ENCODE measurements at places on chromosomes 7 and 10.

DNA sequence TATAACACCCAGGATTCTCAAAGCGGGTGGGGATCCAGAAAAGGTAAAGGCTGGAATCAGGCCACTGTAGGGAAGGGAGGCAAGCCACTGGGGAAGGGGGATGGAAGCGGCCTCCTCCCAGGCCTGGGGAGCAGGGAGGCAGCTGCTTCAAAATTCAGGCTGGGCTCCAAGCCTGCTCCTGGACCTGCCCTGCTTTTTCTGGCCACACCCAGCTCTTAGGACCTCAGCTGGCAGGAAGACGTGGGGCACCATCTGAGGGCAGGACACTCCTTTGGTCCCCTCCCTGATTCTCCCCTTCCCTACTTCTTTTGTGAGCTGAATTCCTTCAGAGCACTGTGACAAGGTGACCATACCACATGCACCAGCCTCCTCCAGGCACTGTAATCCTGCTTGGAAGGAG is 4.6 kb upstream of the LBX1 start:
- DNase-seq: no peak

DNA sequence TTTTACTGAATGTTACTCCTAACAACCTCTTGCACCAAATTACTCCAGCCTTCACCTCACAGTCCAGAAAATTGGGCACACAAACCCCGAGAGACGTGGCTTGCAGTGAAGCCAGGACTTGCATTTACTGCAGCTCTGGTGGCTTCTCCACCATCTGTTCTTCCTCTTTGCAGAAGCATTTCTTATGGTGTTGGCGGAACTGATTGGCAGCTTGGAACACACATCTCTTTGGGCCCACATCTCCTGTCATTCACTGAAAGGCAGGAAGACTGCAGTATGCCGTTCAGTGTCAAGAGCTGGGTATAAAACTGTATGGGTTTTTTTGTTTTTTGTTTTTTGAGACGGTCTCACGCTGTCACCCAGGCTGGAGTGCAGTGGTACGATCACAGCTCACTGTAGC is 38.3 kb upstream of the PRKAR1B start:
- no peak for DNase-seq

DNA sequence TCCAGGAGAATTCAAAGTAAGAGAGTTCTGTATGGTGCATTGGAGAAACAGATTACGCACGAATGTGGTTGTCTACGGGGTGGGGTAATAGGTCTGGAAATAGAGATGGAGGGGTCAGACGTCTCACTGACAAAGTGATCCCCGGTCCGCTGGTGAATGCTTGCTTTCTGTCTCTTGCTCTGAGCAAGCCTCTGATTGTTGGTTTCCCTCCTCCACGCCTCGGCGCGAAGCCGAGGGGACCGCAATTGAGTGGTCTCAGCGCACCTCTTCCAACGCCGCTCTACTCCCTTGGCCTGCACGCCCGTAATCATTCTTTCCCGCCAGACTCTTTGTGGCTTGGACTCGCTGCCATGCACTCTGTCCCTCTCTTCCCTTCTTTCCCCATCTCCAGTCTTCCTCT is 46.5 kb upstream of the PFKP start:
- no peak for DNase-seq

DNA sequence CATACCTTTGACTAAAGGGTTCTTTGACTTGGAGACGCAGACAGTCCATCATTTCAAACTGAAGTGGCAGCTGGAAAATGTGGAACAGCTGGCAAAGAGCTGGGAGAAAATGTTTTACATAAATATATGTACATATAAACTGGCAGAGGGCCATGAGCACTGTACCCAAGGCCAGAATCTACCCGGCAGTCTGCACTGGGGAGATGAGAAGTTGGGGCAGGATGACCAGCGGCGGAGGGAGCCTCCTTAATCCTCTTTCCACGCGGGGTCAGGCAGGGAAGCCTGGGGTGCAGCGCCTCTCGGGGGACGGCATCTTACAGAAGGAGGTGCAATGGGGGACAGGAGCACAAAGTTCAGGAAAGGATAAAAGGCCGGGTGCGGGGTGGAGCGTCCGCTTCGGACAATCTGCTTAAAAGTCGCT is 1.3 kb downstream of the GLI3 start:
- DNase-seq: no peak

- no peak for DNase-seq
Observed at GRCh38 chr10:14220026-14220425, 110.7 kb downstream of the FRMD4A start.

- DNase-seq: no peak
Observed at GRCh38 chr7:75984130-75985008, 10.0 kb downstream of the TMEM120A start.

- no peak for DNase-seq
Observed at GRCh38 chr7:111265394-111265793, 174.5 kb downstream of the LRRN3 start.

DNA sequence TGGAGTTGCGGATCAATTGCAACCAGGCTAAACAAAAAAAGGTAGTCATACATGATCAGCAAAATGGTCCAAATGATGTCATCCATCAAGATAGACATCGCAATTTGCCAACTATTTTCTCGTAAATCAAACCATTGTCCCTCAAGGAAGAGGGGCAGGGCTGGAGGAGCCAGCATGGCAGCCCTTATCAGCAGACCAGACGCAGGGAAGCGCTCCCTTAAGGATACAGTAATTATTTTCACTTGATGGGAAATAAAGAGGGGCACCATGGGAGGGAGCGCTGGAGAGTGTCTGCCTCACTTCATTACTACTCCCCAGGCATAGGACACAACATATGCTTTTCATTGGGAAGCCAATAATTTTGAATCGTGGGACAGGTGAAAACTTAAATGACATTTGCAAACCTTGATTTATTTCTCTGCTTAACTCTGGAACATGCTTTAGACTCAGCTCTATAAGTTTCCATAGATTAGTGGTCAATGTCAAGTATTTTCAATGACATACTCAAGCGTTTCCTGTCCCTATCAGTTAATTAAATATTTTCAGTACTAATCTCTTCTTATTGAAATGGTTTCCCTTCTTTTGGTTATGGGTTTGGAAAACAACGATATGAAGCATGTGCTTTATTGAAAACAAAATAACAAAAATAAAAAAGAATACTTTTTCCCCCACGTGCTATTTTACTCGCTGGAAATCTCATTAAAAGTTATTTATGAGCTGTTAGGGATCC is 202.4 kb upstream of the HABP2 start:
- DNase-seq: no peak

DNA sequence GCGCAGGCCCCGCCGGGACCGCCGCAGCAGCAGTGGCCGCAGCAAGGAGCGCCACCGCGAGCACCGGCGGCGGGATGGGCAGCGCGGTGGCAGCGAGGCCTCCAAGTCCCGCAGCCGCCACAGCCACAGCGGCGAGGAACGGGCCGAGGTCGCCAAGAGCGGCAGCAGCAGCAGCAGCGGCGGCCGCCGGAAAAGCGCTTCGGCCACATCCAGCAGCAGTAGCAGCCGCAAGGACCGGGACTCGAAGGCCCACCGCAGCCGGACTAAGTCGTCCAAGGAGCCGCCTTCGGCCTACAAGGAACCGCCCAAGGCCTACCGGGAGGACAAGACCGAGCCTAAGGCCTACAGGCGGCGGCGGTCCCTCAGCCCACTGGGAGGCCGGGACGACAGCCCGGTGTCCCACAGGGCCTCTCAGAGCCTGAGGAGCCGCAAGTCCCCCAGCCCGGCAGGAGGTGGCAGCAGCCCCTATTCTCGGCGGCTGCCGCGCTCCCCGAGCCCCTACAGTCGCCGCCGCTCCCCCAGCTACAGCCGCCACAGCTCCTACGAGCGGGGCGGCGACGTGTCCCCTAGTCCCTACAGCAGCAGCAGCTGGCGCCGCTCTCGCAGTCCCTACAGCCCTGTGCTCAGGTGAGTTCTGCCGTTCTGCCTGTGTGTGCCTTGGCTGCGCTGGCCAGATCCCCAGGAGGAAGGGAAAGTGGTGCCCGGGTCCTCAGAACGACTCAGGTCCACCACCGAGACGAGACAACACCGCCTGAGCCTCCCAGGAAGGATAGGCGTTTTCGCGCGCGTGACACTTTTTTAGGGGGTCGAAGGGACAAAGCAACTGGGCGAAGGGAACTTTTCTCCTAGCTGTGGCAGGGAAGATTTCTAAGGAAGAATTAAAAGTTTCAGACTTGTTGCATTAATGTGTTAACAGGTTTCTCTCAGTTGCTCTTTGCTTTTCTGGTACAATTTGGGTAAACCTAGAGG is 1.5 kb downstream of the CDK13 start:
- no peak for DNase-seq

GRCh38 chr7:102222445-102222844 is 64.2 kb upstream of the SH2B2 start:
- DNase-seq: no peak

- no peak for DNase-seq
Observed at GRCh38 chr7:66642186-66642585, 13.5 kb downstream of the KCTD7 start.

DNA sequence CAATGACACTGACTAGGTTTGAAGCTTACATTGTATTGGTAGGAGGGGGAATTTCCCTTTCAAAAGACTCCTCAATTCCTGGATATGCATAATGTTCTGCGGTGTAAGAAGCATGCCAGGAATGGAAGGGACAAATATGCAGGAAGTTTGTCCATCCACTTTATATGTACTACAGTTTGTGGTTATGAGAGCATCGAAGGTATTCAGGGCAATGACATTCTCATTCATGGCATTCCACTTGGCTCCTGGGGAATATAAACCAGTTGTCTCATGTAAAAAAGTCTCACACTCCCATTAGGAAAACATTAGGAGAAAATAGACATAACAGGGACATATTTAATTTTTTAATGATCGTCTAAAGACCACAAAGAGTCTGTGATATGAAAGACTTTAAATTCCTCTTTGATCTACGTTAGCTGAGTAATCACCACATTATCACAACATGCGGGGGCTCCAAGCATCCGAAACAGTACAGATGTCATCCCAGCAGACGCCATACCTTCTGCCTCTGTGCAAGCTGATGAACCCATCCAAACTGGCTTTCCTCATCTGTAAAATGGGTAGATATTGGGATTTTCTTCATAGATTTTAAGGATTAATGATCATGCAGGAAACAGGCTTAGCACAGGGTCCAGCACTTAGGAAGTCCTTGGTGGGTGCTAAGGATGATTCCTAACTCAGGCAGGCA is 675.3 kb downstream of the INHBA start:
- no peak for DNase-seq

DNA sequence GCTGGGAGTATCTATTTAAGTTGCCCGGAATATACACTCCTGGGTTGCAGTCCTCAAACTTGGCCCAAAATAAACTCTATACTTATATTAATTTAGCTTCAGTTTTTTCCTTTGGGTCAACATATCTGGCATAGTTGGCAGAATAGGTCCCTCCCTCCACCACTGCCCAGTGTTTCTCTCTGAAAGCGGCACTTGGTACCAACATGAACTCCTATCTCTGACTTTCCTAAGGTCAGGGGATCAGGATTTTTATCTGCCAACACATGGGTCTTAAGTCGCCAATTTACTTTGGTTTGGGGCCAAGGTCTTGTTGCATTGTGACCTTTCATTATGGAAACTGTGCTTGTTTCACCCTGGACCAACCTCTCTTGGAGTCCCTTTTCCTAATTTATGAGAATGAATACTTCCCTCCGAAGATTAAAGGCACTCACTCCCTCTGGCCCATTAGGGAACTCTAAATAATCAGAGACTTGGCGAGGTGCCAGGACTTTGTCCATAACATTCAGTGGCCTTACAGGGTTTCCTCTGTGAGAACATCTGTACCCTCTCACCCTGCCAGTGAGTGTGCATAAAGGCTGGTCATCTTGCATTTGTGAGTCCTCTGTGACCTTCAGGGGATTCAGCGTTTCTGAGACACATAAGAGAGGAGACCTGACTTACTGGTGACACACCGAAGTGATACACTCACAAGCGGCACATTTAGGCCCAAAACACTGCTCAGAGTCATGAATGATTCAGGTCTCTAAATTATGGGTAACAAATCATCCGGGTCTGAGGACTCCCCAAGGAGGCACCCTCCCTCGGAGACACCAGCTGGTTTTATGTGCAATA is 19.7 kb upstream of the FKBP9 start:
- peak; percentile 26 for DNase-seq

- DNase-seq: no peak
Observed at GRCh38 chr7:106050746-106051117, 61.4 kb downstream of the SYPL1 start.

DNA sequence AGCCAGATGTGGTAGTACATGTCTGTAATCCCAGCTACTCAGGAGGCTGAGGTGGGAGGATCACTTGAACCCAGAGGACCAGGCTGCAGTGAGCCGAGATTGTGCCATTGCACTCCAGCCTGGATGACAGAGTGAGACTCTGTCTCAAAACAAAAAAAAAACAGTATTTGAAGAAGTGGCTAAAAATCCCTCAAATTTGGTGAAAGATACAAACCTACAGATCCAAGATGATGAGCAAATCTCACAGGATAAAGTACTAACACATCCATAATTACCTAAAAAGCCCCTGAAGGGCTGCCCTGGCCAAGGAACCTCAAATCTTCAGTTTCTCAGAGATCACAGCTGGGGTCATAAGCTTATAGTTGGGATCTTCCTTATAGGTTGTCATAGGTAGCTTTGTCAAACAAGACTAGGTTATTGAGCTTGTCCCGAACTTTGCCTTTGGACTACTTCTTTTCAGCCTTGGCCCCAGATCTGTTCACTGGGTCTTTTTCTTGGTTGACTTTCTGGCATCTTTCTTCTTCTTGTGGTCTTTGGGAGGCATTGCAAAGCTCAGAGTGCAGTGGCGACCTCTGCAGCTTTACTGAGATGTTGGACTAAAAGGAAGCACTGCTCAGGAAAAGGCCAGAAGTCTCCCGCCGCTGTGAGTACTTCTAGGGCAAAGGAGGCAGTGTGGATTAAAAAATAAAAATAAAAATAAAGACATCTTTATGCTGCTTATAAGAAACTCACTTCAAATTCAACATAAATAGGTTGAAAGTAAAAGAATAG is 28.6 kb upstream of the SAR1A start:
- DNase-seq: no peak

- DNase-seq: no peak
Observed at GRCh38 chr7:87413951-87414793, 61.3 kb downstream of the ABCB4 start.

DNA sequence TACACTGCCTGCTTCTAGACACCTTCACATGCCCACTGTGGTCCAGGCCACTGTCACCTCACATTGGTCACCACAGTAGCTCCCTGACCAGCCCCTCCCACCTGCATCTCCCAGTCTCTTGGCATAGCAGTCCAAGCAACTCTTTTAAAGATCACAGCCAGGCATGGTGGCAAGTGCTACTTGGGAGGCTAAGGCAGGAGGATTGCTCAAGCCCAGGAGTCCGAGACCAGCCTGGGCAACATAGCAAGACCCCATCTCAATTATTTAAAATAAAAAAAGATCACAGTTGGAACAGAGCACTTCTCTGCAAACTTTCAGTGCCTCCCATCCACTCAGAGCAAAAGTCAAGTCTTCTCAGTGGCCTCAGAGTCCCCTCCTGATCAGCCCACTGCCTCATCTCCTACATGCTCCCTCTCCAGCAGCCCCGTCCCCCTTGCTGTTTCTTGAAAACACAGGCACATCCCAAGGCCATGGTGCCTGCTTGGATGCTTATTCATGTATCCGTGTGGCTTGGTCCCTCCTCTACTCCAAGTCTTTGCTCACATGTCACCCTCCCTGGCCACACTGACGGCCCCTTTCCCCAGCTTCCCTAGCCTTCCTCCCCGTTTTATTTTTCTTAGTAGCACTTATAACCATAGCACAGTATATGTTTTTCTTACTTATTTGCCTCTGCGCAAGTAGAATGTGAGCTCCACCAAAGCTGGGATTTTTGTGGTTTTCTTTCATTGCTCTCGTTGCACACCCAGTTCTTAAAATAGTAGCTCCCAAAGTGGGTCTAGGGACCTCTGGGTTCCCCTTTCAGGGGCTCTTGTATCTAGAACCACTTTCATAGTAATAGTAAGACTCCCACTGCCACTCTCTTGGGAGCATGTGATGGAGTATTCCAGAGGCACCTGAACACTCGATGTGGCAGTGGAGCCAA is 19.5 kb downstream of the TSPAN15 start:
- DNase-seq: no peak
